B cell (primary cell): ENCODE measurements at places on chromosomes 13 and 19. TPM values are rescaled to one million over a fixed set of nuclear protein-coding genes. Genes with fewer than 3 reads are reported as not detected.

Gene CYTH2
- 56.0 and 62.6 TPM in 2 replicates for total RNA-seq

Gene ZNF221
- 5.0 and 7.0 TPM in 2 replicates for total RNA-seq

Gene RGL3
- total RNA-seq: 0.54 and 0.78 TPM in 2 replicates

Gene SYCN
- not detected in 2 replicates for total RNA-seq

Gene TUBA3C
- not detected in 2 replicates for total RNA-seq

Gene APOC4
- not detected in 2 replicates for total RNA-seq

Gene ANGPTL8
- not detected in 2 replicates for total RNA-seq

GRCh38 chr19:55347442-55348009, 7.0 kb downstream of the COX6B2 start:
- no peak for DNase-seq

- DNase-seq: no peak
Observed at GRCh38 chr13:26660185-26660584, 100.4 kb downstream of the GPR12 start.

GRCh38 chr13:107801621-107802020, 413.7 kb downstream of the LIG4 start:
- DNase-seq: no peak

DNA sequence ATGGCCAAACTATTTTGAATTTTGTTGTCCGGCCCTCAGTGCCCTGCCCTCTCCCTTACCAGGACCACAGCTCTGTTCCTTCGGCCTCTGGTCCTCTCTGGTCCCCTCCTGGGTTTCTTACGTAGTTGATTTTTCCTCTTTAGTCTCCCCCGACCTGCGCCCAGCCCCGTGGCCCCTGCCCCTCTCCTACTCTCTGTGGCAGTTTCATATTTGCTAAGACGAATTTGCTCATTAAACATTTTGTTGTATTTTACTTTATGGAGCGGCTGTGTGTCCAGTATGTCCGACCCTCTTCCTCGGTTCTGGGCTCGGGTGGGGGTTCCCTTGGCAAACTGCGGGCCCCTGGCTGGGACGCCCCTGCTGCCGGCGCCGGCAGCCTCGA, 576 bp upstream of the EPN1 start:
- DNase-seq: no peak

DNA sequence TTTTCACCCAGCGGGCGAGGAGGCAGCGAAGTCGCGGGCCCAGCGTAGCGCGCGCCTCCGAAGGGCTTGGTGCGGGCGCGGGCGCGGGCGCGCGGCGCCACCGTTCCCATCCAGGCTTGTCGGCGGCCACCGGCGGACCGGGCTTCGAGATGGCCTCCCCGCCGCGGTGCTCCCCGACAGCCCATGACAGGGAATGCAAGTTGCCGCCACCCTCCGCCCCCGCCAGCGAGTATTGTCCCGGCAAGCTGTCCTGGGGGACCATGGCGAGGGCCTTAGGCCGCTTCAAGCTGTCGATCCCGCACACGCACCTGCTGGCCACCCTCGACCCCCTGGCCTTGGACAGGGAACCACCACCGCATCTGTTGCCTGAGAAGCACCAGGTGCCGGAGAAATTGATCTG, at the start of gene WDR88:
Gene WDR88 (plus strand): TSS at position 94 of the 400 bp plus-strand sequence. CDS start 56 bp downstream, at position 150.
- DNase-seq: no peak

DNA sequence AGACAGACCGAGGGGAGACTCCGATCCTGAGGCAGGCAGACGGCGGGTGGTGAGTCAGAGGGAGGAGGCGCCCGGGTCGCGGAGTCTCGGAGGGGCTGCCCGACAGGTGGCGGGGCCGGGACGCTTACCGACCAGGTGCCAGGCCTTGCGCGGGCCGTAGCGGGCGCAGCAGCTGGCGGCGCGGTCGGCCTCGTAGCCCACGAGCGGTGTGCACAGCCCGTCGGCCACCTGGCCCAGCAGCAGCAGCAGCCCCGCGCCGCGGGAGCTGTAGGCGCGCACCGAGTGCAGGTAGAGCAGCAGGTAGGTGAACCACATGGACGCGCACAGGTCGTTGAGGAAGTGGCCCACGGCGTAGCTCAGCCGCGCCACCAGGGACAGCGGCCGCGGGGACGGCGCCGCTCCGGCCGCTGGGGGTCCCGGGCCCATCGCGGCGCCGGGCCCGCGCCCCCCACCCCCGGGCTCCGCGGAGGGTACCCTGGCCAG, 367 bp downstream of the MFSD12 start:
- DNase-seq: peak; percentile 81

GRCh38 chr13:105538346-105538745, 997.1 kb downstream of the EFNB2 start:
- DNase-seq: no peak

DNA sequence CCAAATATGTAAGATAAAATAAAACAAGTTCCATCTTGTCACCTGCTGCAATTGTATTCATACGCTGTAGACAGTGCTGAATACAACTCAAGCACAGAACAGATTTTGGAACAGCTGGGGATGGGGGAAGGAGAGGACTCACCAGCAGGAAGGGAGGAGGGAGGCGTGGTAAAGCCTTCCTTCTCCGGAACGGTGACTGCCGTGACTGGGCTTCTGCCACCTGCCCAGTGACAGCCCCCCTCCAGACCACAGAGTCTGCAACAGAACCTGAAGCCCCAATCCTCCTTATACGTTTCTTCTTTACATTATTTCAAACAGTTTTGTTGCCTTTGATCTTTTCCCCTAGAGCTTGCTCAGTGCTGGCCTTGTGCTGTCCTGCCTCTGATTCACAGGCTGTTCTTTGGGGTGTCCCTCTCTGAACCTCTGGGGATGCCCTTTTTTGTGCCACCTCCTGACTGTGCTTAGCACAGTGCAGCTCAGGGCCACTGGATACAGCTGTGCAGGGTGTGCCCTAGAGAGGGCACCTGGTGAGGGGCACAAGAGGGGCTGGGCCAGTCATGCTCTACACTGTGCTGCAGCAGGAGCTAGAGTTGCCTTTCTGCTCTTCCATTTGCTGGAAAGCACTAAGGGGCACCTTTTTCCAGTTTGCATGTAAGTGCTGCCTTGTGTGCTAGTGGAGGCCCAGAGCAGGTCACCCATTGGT, 213.0 kb downstream of the ZIC5 start:
- no peak for DNase-seq

GRCh38 chr19:6138511-6138910, 3.0 kb downstream of the ACSBG2 start:
- no peak for DNase-seq

DNA sequence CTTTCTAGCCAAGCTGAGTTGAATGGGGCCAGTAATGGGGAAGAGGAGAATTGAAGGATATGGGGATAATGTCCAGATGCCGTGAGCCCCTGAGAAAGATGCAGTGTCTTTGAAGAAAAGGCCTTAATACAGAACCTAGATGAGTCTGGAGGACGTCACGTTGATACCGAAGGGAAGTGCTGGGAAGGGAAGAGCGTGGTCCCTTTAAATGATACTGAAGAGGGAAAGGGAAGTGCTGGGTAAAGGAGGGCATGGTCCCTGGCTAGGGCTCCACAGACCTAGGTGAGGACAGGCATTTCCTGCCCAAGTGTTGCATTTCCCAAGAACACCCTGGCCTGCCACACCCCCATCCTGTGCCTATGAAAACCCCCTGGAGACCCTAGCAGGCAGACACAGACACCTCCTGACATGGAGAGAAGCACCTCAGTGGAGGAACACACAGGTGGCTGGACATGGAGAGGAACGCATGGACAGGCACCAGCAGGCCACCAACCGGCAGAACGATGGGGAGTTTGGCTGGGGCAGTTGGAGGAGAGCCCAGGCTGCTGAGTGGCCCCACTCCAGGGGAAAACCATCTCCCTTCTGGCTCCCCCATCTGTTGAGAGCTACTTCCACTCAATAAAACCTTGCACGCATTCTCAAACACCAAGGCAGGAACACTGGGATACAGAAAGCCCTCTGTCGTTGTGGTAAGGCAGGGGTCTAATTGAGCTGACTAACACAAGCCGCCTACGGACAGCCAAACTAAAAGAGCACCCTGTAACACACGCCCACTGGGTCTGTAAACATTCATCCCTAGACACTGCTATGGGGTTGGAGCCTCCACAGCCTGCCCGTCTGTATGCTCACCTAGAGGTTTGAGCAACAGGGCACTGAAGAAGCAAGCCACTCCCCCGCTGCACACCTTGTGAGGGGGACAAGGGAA, 34.9 kb upstream of the POMP start:
- DNase-seq: no peak

- no peak for DNase-seq
Observed at GRCh38 chr19:43636121-43636683, 3.4 kb downstream of the CADM4 start.

GRCh38 chr19:511101-511851, 4.0 kb downstream of the TPGS1 start:
- peak; percentile 77 for DNase-seq

GRCh38 chr13:53890696-53891095, 862.1 kb downstream of the OLFM4 start:
- DNase-seq: no peak

GRCh38 chr13:102033857-102034331, 368.0 kb downstream of the FGF14 start:
- DNase-seq: no peak

- peak; percentile 88 for DNase-seq
Observed at GRCh38 chr19:17938092-17938845, 5.5 kb downstream of the CCDC124 start.

GRCh38 chr19:10565028-10565566, 713 bp downstream of the KRI1 start:
- DNase-seq: peak; percentile 83
